GM13977 (cell line): ENCODE measurements at places on chromosomes 5 and 9.

DNA sequence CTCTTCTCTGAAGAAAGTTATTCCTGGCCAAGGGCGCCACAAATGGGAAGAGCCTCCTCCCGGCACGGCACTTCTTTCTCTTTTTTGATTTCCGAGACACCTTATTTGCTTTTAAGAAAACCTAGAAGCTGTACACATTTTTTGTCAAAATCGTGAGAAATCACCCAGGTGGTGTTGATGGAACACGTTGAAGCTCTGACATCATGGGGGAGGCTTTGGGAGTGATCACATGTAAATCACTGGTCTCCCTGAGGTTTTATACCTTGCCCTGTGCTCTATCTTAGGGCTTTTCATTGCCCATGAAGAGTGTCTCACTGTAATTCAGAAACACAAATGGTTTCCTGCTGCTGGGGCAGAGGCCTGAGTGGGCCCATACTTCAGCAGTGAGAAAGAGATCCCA lies 27.4 kb downstream of the SLC36A1 start:
- DNase-seq, result no peak

DNA sequence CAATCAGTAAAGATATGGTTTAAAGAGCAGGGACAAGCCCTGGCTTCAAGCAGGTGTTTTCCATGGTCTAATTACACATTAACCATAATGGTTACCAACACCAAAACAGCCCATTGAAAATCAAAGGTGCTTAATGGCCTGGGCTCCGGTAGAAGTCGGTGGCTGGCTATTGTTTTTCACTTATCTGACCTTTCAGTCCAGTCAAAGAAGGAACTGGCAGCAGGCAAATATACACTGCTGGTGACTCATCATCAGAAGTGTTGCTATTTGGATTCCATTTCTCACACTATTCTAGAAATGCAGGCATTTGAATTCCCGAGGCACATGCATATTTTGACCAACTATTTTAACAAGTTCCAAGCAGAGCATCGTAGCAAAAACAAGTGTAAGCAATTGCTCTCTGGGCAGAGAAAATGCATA lies 26.3 kb upstream of the GABRP start:
- DNase-seq, result no peak

GRCh38 chr5:5919411-5919810 lies 458.9 kb downstream of the MED10 start:
- DNase-seq, result no peak

DNA sequence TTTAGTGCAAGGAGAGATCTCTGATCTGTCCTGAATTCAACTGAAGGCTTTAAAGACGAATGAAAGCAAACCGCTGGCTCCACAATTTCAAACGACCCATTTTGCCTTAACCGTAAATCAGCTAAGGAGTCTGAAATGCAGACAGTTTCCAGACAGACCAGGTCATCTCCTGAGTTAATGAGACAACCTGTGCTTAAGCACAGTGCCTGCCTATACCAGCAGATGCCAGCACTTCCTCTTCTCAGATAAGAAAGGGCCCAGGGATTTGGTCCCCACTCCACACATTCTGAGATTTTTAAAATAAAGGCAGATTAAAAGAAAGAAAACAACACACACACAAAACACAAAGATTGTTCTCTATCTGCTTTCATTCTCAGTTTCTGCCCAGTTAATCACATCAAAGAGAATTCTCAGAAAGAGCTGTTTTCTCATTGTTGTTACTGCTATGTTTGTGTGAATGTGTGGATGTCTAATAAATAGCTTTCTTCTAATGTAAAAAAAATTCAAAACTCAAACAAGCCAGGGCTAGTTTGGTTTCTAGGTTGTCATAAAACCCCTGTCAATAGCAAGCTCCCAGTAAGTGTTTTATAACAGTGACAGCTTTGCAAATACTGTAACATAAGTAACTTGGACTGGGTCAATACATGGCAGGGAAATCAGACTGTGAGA lies 157.7 kb upstream of the SLC24A2 start:
- no peak for DNase-seq

DNA sequence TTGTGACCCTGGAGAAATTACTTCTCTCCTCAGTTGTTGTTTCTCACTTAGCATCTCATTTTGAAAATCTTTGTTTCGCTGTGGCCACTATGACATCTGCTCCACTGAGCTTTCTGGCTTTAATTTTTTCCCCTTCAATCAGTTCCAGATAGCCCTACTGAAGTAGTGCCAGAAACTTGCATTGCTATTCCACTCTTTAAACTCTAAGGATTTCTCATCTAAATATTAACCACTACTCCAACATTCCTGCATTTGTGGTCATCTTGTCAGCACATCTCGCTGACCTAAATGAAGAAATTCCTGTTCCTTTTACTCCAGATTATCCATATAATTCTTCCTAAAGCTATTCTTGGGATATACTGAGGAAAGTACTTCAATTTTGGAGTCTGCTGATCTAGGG lies 15.3 kb upstream of the NOL6 start:
- DNase-seq, result no peak

DNA sequence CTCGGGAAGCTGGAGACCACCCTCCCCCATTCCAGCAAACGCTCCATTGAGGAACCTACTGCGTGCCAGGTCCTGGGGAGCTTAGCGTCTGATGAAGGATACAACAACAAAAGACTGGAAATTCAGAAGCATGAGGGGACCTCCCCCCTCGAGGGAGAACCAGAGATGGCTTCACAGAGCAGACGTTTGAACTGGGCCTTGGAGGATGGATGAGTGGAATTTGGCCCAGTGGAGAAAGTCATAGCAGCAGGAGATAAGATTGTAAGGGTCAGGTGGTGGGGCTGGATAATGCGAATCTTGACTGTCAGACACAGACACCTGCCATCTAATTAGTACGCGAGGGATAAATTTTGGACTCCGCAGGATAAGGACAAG lies 1.2 kb upstream of the SLC25A51 start:
- no peak for DNase-seq

DNA sequence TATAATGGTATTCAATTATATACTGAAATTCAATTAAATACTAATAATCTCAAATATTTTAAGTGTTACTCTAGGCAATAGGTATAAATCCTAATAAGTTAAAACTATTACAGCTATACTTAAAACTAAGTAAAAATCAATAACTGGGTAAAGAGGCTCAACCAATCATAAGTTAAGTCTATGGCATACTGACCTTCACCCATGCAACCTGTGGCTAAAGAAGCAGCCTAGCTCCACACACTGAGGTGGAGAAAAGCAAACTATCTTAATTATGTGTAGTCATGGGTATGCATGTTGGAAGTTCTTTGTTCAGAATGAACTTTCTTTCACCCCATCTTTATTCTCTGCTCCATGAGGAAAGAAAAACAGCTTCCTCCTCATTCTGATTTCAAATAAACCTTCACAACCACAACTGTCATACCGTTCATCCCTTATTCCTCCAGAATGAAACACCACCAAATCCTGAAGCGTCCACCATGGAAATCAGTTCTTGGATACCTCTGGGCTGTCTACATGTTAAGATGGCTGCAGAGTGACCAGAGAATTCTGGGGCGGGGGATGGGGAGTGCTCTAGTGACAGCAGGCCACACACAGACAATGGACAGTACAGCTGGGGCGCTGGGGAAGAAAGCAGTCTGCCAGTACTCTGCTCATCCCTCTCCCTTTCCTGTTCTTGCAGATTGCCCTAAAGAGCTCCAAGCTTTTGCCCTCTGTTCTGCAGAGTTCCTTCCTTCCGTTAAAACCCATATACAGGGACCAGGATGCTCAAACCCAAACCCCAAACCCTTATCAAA lies 62.3 kb downstream of the RIGI start:
- no peak for DNase-seq

DNA sequence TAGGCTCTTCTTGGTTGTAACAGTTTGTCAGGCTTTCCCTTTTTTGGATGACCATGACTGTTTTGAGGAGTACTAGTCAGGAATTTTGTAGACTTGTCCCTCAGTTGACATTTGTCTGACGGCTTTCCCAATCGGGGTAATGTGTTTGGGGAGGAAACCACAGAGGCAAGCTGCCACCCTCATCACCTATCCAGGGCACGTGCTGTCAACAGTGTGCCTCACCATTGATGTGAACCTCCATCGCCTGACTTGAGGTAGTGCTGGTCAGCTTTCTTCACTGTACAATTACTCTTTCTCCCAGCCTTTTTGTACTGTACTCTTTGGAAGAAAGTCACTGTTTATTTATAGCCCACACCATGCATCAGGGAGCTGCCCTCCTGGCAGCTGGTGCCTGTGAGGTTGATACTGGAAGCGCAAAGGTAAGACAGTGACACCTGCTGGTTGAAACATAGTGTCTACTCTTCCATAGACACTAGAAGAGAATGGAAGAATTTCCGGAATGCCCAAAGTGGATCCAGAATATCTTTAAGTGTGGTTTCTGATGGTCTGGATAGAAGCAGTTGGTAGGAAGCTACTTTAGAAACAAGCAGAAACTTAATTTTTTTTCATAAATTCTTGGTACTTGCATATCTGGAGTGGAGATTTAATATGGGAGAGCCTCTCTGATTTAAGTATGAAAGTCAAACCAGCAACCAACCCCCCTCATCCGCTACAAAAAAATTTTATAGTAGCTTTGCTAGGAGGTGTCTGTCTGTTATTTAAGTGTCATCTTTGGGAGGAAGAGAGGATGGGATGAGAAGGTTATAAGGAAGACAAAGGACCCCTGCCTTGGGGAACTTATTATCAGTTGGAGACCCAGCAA lies 69.3 kb downstream of the SNX30 start:
- peak; percentile 38 for DNase-seq

DNA sequence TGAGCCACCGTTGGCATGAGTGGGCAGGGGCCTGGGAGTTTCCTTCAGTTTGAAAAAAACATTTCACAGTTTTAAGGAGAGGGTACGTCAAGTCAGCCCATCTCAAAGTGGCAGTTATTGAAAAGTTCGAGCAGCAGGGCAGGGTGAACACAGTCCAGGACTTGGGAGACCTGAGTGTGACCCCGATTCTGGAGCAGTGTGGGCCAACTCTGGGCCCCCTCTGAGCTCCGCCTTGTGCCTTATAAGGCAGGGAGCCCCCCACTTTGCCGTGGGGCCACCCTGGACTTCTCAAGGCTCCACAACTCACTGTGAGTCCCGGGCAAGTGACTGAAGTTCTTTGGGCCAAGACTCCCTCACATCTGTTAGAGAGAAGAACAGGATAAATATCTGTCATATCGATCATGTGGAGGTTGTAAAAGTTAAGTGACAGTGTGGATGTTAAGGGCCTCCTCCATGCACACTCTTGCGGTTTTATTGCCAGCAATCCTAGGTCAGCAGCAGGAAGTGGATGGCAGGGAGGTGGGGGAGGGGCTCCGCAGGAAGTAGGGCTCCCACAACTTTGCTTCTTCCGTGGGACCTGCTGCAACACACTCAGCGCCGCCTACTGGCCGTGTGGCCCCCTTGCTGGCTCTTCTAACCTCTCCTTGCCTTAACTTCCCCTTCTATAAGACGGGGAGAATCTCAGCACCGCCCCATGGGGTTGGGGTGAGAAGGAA lies 38.4 kb downstream of the HRH2 start:
- peak; percentile 53 for DNase-seq

DNA sequence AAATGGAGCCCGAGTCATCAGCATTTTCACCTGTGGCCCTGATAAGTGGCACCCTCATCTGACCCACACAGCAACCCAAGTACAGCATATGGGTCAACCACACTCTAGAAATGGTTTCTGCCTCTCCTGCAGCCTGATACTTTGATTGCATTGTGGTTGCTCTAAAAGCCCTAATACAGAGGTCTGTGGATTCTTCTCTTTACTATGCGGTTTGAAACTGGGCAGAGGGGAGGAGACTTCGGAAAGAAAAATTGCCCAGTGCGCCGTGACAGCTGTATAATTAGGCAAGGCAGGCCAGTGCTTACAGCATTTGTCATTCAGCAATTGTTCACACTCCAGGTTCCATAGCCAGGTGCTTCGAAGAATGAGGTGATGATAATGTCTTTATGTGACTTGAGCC lies 361.0 kb downstream of the NFIB start:
- DNase-seq, result no peak

DNA sequence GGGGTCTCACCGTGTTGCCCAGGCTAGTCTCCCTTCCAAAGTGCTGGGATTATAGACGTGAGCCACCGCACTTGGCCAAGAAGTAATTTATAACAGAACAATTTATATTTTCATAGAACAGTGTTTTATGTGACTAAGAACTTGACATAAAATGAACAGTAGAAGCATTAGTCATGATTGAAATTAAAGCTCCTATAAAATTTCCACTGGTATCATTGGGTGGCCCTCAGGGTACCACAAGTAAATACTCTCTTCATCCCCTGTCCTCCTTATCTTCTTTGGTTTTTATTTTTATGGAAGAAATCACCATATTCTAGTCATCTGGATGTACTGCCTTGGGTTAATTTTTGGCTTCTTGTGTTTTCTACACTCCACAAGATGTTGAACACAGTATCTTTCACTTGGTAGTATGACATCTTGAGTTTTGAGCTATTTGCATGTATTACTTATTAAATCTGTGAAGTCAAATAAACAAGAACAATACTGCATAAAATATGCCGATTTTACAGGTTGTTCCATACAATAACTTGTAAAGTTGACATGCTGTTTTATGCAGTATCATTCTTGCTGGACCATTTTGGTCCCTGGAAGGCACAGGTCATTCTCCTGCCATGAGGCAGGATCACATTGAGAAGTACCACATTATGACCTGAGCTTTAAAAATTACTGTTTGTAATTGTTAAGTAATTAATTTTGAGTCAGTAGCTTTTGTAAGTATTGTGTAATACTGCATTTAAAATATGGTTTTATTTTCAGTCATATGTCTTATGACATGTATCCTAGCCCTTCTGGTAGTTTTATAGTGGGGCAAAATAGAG lies 24.4 kb downstream of the LMNB1 start:
- DNase-seq, result no peak

DNA sequence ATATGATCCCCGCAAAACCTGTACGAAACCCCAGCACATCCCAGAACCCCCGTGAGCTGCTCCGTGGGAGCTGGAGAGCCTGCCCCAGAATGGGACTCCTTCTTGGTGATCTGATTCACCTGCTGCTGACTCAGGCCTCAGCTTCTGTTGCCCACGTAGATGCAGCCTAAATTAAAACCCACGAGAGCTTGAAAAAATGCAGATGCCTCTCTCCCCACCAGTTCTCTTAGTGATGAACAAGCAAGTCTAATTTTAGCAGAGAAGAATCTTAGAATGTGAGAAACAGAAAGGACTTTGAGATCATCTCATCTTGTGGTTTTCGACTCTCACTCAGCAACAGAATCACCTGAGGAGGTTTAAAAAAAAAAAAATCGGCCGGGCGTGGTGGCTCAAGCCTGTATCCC lies 57.6 kb downstream of the TMOD1 start:
- DNase-seq, result peak; percentile 81

GRCh38 chr5:176793343-176793699 lies 17.0 kb upstream of the UNC5A start:
- DNase-seq, result no peak

- DNase-seq, result no peak
Observed at GRCh38 chr5:59371525-59372127, 521.9 kb downstream of the PDE4D start.

GRCh38 chr9:126325821-126326220 lies 808 bp upstream of the MVB12B start:
- no peak for DNase-seq

DNA sequence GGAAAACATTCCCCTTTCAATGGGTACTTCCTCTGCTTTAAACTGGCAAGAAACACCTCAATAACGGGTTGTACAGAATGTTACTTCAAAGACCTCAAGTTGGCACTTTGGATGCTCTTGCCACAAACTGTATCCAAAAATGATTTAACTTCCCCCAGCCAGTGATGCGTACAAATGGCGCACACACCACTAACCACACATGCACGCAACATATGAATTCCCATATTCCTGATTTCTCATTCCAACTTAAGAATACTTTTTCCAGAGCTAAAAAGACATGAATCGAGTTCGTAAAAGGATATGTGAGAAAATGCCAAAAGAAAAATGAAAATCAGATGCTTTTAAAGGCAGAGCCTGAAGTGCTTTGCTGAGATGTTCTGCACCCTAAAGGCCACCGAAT lies 388.0 kb upstream of the PIK3R1 start:
- no peak for DNase-seq

- DNase-seq, result no peak
Observed at GRCh38 chr5:165328846-165329245, 1823.4 kb downstream of the MAT2B start.
